ENCODE measurements at places on chromosomes 2 and 18.

GRCh38 chr18:35049111-35050027 lies 8.2 kb downstream of the MAPRE2 start:
- peak; percentile 52 for ATAC-seq

DNA sequence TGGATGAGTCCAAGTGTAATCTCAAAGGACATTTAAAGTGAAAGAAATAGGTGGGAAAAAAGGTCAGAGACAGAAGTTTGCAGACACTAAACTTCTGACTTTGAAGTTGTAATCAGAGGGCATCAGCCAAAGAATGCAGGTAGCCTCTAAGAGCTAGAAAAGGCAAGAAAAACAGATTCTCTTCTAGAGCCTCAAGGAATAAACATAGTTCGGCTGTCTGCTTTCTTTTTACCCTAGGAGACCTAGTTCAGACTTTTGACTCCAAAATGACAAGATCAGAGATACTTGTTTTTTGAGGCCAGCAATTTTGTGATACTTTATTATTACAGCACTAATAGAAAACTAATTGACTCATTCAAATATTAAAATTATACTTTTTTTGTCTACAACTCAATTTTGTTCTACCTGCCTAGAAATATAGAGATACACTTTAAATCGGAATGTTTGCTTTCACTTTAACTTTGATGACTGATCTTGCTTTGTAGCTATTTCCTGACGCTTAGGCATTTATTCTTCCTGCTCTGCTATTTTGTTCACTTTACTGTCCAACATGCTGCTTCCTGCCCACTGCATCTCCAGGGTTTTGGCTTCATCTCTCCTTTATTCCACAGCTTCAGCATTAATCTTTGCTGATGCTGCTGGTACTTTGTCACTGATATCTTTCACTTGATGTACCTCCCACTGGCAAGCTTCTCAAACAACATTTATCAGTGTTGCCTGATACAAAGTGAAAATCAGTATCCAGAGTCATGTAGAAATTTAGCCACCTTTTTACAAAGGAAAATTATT lies 272.5 kb downstream of the DSEL start:
- ATAC-seq: no peak

GRCh38 chr2:33340280-33340679 lies 136.2 kb upstream of the RASGRP3 start:
- no peak for ATAC-seq

- ATAC-seq: no peak
Measured at GRCh38 chr18:7338846-7339245, 108.0 kb downstream of the LRRC30 start.

Measured in stimulated activated memory B cell treated with anti-CD40 and anti-IgM and Interleukin-4, amounts not matched to agents 10 μg/mL and 1 μg/mL and 100 μg/mL, for 72 hours (primary cell).